ENCODE measurements at places on chromosomes 6 and 20. TPM values are rescaled to one million over a fixed set of nuclear protein-coding genes. Genes with fewer than 3 reads are reported as not detected.

Gene RIPOR3
- 8.8 TPM for total RNA-seq

Gene PRDM13
- not detected for total RNA-seq

Gene CCN6
- total RNA-seq = not detected

Gene FKBP5
- 82.8 TPM for total RNA-seq

Gene TMEM200A
- 18.8 TPM for total RNA-seq

Gene GTSF1L
- not detected for total RNA-seq

Gene MRPS10
- total RNA-seq = 25.4 TPM

Gene AURKA
- total RNA-seq = 0.75 TPM

Gene MMP24
- total RNA-seq = 0.82 TPM

Gene EEF1A1
- 6,384 TPM for total RNA-seq

Gene ETV7
- total RNA-seq = 2.2 TPM

Gene NNAT
- total RNA-seq = 33.0 TPM

Gene CSTF1
- total RNA-seq = 19.4 TPM

Gene HTR1E
- total RNA-seq = not detected

Gene GPLD1
- total RNA-seq = 1.2 TPM

Gene TRIM31
- 3.4 TPM for total RNA-seq

Gene KCNB1
- 1.9 TPM for total RNA-seq

Gene CDSN
- total RNA-seq = not detected

Gene NMBR
- total RNA-seq = not detected

Gene TP53INP2
- total RNA-seq = 80.8 TPM

Gene BIRC7
- total RNA-seq = not detected

Gene GPR6
- not detected for total RNA-seq

Gene CEP43
- total RNA-seq = 7.5 TPM

Gene KCNQ2
- total RNA-seq = not detected

Gene GLP1R
- total RNA-seq = not detected

Gene TNFRSF6B
- total RNA-seq = 34.4 TPM

Gene GSTA3
- total RNA-seq = not detected

Gene RBPJL
- not detected for total RNA-seq

Gene TTPAL
- 6.8 TPM for total RNA-seq
